ENCODE measurements at places on chromosomes 1 and 21.

- DNase-seq = no peak
Measured at GRCh38 chr1:84299536-84300170, 1.9 kb upstream of the SAMD13 start.

GRCh38 chr1:41975850-41976569, 57.3 kb upstream of the HIVEP3 start:
- no peak for DNase-seq

DNA sequence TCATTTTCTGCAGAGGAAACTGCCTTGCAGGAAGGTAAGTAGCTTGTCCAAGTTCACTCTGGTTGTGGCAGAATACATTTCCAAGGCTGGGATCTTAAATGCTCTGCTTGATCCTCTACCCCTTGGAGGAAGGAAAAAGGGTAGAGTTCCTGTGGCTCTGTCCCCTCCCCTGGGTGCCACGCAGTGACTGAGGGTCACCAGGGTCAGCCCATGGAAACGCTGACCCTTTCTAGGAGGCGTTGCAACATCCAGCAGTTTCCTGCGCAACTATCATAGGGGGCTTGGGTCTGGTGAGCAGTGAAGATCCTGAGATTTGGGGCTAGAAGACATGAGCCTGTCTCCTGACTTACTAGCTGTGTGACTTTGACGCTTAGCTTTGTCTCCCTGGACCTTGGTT, 29.4 kb upstream of the EPS8L3 start:
- no peak for DNase-seq

DNA sequence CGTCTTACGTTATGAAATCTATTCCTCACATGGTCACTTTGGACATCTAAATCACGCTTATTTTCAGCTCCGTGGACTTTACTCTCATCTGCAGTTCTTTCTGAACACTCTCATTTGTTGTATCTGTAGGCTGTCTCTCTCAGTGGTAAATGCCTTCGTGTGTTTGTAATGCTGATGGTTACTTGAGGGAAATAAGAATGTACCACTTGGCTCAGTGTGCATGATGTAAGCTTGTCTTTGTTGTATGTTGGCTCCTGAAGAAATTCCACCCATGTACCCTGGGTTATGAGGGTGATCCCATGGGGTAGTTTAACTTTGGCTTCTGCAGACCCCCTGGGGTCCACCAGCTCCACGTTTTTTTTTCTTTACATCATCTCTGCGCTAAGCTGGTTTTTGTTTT, 378.4 kb downstream of the SETD4 start:
- no peak for DNase-seq

DNA sequence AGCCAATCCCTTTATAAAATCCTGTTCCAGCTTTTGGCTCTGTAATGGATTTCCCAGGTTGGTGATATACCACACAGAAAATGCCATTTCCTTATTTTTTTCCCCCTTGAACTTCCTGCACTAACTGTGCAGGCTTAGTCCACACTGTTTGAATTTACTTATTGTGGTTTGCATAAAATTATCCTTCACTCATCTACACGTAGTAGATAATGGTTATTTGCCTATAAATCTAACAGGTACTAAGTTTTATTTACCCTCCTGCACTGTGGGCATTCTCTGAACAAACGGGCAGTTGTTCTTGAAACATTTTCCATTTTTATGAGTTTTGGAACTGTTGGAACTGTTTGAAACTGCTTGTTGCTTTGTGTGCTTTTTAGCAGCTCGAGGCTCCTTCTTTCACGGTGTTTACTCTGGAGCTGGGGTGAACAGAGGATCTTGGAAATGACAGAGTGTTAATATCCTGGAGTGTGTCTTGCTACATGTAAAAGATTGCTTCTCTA, 23.0 kb upstream of the KIFAP3 start:
- DNase-seq = no peak

DNA sequence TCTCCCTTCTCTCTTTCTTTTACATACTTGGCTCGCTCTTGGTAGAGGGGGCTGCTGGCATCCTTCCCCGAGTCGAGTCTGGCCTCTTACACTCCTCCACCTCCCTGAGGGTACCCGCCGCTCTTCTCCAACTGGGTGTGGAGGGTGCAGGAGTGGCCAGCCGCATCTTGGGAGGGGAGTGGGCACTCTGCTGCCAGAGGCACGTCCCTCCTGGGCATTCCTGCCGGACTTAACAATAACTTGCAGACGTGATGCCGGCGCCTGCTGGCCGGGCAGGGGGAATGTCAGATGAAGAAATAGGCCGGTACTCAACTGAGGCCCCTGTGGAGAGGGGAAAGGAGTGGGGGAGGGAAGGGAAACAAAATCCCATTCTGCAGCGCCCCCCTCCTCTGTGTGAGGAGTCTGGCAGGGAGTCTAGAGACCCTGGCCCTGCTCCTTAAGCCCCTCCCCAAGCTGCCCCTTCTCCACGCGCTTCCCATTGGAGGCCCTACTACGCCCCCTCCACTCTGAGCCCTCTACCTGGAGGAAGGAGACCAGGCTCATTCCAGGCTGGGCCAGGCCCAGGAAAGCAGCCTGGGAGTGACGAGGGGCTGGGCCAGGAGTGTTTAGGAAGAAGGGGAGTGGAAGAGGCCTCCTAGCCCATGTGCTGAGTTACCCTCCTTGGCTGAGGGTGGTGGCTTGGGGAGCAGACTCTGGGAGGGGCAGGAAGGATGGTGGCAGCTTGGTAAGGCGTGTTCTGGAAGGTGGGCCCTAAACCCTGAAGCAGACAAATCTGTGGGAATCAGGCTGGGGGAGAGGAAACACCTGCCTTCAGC, 1.8 kb downstream of the ATP2B4 start:
- no peak for DNase-seq

DNA sequence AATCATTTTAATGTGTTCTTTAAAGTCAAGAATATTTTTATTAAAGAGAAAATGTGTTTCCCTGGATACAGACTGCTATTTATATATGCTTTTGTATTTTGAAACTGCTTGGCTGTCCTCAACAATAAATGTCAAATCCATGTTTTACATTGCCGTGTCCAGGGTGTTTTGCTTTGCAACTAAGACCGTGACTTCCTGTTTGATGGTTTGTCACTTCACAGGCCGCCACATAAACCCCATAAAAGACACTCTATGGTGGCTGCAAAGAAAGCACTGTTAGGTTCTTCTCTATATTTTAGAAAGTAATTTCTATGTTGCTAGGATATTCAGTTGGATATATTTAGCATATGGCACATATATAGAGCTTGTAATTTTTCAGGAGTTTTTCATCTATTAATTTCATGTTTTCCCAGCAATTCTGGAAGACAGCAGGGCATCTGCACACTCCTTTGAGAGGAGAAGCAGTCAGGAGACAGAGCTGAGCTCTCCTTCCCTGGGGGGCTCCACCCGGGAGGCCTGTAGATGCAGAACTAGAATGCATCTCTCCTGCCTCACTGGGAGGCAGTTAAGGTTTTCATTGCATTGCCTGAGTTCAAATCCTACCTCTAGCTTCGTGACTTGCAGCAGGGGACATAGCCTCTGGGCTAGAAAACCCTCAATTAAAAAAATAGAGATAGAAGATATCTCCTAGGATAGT, 33.1 kb downstream of the PRDM2 start:
- DNase-seq = peak; percentile 18

DNA sequence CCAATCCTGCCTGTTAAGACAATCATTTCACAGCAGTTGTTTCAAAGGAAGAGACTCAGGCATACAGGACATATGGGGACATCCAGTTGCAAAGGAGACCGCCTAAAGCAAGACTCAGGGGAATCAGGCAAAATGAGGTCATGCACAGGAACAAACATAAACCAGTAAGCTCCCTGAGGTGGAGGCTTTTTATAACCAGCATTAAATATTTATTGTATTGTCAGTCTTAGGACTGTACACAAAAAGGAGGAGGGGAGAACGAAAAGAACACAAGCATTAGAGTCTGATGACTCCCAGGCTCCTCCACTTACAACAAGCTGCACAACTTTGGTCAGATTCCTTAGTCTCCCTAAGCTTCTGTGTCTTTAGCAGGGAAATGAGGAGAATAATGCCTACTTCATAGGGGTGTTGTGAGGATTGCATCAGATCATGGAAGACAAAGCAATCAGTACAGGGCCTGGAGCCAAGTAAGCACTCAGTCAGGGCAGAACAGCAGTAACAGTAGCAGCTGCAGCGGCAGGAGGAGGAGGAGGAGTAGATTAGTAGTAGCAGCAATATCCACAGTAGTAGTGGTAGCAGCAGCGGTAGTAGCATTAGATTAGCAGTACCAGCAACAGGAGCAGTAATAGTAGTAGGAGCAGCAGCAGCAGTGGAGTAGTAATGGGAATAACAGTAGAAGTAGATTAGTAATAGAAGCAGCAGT, 54.2 kb upstream of the SPATA6 start:
- DNase-seq = no peak

GRCh38 chr1:116075990-116076389, 35.2 kb upstream of the MAB21L3 start:
- no peak for DNase-seq

DNA sequence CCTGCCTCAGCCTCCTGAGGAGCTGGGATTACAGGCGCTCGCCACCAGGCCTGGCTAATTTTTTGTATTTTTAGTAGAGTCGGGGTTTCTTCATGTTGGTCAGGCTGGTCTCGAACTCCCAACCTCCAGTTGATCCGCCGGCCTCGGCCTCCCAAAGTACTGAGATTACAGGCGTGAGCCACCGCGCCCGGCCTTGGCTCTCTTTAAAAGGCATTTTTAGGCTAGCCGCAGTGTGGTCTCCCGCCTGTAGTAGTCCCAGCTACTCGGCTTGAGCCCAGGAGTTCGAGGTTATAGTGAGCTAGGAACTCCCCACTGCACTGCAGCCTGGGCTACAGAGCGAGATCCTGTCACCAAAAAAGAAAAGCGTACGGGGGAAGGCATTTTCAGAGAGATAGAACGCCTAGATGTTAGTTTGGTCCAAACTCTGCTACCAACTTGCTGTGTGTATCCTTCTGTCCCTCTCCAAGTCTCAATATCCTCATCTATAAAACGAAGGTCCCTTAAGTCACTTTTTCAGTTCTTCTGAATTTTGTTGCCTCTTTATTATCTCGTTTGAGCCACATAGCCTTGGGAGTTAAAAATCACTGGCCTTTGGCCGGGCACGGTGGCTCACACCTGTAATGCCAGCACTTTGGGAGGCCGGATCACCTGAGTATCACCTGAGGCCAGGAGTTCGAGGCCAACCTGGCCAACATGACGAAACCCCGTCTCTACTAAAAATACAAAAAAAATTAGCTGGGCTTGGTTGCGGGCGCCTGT, 734 bp downstream of the MED18 start:
- peak; percentile 56 for DNase-seq
